Fibroblast of skin of abdomen (primary cell): ENCODE measurements at places on chromosomes 1 and 21.

GRCh38 chr1:112322983-112323678 lies 72.9 kb upstream of the CTTNBP2NL start:
- DNase-seq: no peak

DNA sequence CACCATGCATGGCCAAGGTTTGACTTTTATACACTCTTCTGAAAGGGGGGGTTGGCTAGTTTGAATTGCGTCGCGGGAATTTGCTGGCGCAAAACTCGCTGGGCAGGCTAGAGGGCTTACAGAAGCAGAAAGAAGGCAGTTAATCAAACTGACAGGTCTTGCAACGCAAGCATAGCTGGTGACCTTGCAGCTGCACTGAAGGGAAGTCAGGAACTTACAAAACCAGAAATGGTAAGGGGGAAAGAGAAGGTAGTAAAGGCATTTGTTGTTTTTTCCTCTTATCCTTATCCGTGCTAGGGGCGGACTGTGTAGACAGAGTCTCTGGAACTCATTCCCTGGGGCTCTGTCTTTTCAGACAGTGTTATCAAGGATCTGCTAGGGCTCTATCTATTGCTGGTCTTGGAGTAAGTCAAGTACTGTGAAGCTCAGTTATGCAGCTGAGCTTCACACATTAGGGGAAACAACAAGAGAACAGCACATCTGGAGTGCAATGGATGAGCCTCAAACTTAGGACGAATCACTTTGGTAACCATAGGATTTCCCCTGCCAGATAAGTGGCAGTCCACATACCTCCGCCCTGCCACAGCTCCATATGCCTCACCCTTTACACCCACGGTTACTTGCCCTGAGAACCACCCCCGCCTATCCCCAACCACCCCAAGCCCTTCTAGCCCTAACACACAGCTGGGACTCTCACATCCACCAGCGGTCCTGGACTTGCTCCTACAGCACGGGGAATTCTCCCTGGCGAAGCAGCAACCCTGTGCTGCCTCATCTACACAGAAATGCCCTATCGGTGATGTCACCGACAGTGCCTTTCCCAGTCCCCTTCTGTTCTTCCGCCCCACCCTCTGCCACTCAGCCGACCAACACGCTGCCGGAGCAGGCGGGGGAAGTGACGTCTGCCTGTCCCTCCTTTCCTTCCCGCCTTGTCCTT lies 251.4 kb downstream of the FAM72C start:
- no peak for DNase-seq

- DNase-seq: no peak
These were observed 746 bp downstream of the MIS18A start for GRCh38 chr21:32278103-32278502.

DNA sequence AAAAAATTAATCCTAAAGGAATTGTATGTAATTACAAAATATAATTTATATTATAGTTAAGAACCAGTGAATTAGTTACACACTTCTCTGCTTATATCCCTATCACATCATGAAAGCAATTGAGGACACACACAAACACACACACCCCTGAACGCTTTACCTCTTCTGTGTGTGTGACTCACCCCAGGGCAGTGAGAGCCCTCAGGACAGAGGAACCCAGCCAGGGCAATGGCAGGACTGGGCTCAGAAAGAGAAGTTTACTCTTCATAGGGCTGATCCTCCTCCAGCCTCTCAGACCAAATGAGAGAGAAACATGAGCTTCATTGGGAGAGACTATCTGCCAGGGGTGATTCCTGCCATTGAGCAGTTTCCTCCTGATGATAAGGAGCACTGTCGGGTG lies 38.1 kb downstream of the SLC44A3 start:
- no peak for DNase-seq

DNA sequence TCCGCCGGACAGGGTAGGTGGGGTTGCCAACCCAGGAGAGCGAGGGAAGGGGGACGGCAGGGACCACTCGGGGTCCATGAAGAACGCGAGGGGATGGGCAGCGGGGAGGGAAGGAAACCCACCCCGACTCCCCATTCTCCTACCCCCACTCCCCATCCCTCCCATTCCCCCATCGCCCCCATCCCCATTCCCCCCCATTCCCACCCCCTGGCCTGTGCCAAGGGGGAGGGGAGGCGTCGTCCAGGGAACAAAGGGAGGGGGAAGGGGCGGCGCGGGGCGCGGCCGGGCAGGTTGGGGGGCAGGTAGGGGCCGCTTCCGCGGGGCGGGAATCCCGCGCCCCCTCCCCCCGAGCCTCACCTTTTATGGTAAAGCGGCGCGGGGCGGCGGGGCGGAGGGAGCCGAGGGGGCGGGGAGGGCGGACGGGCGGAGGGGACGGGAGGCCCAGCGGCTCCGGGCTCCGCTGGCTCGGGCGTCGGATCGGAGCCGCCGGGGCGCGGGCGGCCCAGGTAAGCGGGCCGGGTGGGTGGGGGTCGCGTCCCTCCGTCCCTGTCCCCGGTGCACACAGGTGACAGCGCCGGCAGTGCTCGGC lies at the start of gene FBLIM1:
TSS of gene FBLIM1 (plus strand) at position 453 of the 589 bp plus-strand sequence. CDS start 6,189 bp downstream, outside the sequence.
- DNase-seq: peak; percentile 41

DNA sequence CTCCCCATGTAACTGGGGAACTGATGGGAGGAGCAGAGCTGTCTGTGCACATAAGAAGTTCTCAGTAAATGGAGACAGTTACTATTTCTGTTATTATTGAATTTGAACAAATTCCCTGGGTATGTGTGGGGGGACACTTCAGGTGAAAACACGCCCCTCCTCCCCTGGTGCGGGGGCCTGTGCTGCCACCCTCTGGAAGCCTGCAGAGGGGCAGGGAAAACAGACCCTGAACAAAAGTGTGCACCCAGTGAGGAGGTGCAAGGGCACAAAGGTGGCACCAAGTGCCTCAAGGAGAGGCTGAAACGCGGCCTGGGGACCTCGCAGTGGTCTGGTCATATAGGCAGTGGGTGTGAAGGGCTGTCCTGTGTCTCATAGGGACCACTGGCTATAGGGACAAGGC lies 18.2 kb upstream of the NADK start:
- no peak for DNase-seq

GRCh38 chr1:172453153-172453545 lies 9.3 kb upstream of the PIGC start:
- DNase-seq: no peak

- DNase-seq: no peak
These were observed 1162.0 kb upstream of the TMPRSS15 start for GRCh38 chr21:19565587-19565986.

DNA sequence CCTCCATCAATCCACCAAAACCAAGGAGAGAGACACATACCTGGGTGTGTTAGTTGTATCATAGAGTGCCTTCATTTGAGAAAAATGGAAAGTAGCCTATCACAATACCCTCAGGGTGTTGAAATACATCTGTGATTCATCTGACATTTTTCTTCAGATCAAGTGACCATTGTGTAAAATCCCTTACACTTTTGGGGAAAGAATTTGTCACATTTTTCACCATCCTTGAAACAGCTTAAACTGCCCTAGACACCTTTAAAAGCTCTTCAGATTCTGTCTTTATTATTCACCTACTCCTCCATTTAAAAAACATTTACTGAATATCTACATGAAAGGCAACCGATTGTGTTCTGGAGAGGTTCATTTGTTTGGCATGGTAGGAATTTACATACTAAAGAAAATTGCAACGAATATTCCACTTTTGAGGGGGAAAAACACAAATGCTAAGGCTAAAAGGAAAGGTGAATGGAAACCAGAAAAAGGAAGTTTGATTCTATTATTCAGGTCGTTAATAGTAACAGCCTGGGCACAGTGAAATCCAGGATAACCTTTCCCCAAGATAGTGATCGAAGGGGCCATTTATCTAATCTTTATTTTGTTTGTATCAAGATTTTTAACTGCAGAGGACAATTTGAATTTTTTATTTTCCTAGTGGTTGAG lies 70.4 kb upstream of the SAMSN1 start:
- no peak for DNase-seq
